Stimulated activated CD8-positive, alpha-beta memory T cell treated with anti-CD3 and anti-CD28 coated beads, Interleukin-4, amount 100 ng/mL, for 1 hour (primary cell): ENCODE measurements at places on chromosomes 12 and 14.

- DNase-seq = no peak
These were observed 58.5 kb upstream of the HIF1A start for GRCh38 chr14:61636779-61637178.

DNA sequence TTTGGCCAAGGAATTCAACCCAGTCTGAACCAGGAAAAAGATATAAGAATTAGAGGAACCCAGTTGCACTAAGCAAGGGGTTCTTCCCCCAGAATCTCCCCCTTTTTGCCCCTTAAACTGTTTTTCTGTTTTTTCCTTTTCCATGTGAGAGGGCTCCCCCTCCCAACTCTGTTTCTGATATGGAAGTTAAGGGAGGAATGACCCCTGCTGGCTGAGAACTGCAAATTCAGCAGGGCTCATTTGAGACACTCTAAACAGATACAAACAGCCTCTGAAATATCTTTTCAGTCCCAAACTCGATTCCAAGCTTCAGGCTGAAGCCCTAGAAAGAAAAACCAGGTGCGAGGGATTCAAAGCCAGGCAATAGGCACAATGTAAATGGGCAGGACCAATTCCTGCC lies 132.7 kb downstream of the SLC41A2 start:
- no peak for DNase-seq

GRCh38 chr14:95935228-95935822 lies 58.7 kb downstream of the TUNAR start:
- DNase-seq = no peak

DNA sequence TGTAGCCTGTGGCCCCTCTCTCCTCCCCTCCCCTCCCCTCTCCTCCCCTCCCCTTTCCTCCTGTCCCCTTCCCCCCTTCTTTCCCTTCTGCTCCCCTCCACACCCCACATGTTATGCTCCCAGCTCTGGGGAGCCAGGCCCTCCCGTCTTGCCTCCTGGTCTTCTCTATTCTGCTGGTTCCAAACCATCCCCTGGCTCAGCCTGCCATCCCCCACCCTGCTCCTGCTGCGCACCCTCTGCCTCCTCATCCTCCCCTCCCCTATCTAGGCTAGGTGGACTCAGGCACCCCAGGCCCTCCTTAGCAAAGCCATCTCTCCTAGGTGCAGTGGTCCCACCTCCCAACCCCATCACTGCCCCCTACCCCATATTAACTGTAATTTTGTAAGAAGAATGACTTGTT lies 99.5 kb downstream of the CALM1 start:
- no peak for DNase-seq

DNA sequence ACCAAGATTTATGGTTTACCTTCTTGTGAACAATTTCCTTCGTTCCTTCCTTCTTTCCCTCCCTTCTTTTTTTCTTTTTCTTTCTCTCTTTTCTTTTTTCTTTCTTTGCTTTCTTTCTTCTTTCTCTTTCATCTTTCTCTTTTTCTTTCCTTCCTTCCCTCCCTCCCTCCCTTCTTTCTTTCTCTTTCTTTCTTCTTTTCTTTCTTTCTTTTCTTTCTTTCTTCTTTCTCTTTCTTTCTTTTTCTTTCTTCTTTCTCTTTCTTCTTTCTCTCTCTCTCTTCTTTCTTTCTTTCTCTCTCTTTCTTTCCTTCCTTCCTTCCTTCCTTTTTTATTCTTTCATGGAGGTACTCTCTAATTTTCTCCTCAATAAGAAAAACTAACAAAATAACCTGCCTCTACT lies 462.1 kb upstream of the ATP2B1 start:
- DNase-seq = no peak

DNA sequence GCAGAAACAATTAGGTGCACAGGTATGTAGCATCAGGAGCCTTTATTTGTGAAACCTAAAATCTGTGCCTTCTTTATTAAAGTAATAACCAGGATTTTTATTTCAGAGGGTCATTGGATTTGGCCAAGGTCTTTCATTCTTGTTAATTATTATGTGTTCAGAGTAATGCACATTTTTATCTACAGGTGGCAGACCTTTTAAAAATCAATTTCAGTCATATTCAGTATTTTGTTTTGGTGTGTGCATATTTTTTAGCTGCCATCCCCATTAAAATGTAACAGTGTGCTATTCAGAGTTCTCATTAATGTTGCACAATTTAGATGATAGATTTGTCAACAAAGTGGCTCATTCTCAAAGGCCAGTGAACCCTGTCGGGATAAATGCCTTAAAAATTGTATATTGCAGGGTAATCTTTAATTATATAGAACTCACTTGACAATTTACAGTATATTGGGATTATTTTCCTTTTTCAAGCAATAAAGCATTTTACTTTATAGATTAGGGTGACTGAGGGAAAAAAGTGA lies 319.3 kb upstream of the SOX5 start:
- no peak for DNase-seq

DNA sequence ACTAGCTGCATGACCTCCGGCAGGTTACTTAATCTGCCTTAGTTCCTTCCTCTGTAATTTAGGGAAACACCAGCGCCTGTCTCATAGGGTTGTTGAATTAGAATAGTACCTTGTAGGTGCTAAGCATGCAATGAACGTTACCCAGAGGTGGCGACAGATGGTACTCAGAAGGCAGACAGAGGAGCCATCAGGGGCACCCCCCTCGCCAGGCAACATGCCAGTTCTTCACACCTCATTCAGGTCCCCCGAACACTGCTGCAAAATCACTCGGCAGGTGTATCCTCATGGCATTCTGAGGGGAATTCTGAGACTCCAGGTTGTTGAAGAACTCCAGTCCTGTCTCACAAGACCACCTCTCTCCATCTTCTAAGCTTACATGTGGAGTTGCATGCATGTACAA lies 10.1 kb downstream of the ISM2 start:
- no peak for DNase-seq

DNA sequence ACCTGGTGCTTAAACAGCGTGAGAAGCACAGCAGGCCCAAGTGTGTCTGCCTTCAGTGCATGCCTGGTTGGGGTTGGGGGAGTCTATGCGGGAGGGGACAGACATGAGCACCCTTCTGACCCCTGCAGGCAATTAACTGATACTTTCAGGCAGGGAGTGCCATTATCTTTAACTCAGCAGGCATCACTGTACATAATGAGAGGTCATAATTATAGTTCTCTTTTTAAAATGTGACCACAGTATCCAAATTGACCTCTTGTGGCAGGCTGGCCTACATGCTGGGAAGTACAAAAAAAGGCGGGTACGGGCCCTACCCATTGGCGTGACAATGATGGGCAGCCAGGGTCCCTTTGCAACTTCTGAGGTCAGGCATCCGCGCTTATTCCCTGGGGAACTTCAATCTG lies 209.1 kb downstream of the FOXN3 start:
- no peak for DNase-seq

GRCh38 chr14:104976198-104977007 lies 1.8 kb downstream of the AHNAK2 start:
- peak; percentile 79 for DNase-seq

DNA sequence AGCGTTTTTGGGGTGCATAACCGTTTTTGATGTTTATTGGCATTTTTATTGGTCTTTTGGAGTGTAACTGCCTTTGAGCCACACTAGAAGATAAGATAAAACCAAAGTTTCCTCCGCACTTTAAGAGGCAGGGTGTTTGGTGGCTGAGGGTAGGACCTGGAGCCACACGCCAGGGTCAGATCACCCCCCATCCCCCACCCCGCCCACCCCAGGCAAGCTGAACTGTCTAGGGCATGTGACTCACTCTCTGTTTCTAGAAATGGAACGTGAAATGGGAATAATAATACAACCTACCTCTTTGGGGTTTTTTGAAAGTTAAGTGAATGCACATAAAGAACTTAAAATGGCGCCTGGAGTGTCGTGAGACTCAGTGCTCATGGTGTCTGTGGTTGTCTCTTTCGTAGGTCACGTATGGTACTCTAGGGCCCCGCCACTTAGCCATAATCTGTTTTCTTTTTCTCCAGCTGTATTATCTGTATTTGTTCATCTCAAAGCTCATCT lies 56.0 kb downstream of the PPP2R5C start:
- DNase-seq = no peak

- no peak for DNase-seq
These were observed 222.7 kb downstream of the ERC1 start for GRCh38 chr12:1213618-1214205.

DNA sequence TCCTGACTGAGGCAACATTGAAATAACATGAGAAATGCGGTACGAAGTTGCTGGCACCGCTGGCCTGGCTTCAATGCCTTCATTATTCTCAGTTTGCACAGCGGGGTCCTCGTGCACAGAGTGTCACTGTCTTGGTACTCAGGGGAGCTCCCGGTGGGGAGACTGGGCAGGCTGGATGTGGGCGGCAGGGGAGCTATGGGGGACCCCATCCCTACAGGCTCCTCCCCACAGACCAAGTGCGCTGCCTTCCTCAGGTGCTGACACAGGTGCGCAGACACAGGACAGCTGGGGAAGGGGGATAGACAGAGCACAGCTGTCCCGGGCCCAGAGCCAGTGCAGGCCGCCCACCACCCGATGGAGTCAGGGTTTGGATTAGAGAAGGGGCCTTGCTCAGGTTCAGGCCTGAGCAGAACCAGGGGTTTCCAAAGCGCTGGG lies 270.1 kb downstream of the ADGRD1 start:
- DNase-seq = no peak

- no peak for DNase-seq
These were observed 1.1 kb downstream of the CCDC85C start for GRCh38 chr14:99602788-99603415.

DNA sequence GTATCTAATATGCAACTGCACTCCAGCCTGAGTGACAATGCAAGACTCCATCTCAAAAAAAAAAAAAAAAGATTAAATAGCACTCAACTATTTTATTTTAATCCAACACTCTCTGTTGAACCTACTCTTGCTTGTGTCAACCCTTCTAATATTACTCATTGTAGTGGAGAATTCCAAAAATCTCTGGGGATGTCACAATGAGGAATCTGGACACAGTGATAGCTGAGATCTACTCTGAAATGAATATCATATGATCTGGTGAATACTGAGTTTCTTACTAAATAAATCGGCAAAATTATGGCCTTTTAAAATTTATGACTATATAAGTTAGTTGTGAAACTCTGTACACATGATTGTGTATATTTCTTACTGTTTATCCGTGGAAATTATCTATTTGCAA lies 418.2 kb downstream of the BCAT1 start:
- DNase-seq = no peak

GRCh38 chr14:47240748-47241437 lies 434.5 kb downstream of the MDGA2 start:
- no peak for DNase-seq

DNA sequence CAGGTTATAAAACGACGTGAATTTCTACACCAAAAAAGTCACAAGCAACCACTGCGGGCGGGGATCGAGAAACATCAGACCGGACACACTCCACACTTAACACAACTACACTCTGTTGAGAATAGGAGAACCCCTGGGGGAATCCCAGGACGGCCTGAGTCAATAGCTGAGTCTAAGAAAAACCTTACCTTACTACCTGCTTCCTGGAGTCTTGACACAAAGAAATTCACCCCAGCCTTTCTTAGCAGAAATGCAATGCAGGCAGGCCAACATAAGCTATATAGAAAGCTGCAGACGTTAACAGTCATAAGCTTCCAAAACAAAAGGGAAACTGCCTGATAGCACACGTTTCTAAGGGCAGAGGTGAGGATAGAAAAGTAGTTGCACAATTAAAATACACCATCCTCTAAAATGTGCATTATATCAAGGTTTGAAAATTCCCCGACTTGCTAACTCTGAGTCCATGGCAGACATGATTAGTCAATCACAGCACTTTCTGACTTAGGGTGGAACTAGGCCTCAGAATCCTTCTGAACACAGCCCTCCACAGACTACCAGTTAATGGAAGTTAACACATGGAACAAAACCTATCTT lies 68.0 kb downstream of the CCDC88C start:
- no peak for DNase-seq

- DNase-seq = no peak
These were observed 310 bp downstream of the BICDL1 start for GRCh38 chr12:119989361-119989730.

- no peak for DNase-seq
These were observed 68.1 kb upstream of the PLEKHG7 start for GRCh38 chr12:92634730-92635129.

- DNase-seq = no peak
These were observed 18.0 kb upstream of the CRACR2A start for GRCh38 chr12:3770891-3771290.

DNA sequence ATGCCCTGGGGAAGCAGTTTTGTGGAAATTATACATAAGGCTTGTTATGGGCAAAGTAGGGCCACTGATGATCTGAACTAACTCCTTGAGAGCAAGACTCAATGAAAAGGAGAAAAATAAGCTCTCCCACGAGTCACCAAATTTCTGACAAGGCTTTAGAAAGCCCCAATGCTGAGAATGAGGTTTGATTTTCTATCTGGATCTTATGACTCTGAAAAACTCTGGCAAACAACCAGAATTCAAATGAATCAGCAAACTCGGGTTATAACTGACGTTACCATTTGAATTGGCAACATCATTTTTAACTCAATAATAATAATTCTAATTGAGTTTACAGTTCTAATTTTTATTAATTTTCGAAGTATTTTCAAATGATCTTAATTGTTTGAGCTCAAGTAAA lies 79.1 kb downstream of the KCNK10 start:
- DNase-seq = no peak

DNA sequence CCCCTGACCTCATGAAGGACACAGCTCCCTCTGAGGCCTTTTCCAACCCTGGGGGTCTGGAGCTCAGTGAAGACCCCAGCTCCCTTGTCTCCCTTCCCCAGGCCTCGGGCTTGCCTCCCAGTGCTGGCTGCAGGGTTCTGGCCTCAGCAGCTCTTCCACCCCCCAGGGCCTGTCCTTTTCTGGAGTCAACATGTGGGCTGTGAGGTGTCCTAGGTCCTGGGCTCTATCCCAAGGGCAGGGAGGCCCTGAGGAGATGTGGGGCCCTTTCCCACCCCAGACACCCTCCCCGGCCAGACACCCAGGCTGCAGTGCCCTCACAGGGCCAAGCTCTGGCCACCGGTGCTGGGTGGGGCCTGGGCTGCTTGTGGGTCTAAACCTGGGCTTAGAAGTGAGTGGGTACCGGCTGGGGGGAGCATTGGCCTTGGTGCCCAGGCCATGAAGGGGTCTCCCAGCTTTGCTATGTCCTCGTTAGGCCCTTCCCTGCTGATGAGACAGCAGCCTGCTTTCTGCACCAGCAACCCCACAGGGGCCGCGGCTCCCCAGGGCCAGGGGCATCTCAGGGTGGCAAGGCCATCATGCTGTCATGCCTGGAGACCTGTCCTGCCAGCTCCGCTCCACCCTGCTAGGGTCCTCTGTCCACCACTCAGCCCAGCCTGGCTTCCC lies 2.7 kb upstream of the CRIP2 start:
- DNase-seq = no peak

GRCh38 chr12:107864235-107864634 lies 89.7 kb downstream of the ASCL4 start:
- DNase-seq = no peak

- DNase-seq = no peak
These were observed 6.5 kb downstream of the BHLHE41 start for GRCh38 chr12:26118308-26118707.

- DNase-seq = no peak
These were observed 102.6 kb upstream of the PRB2 start for GRCh38 chr12:11497995-11498394.

GRCh38 chr12:4114986-4115385 lies 158.6 kb upstream of the CCND2 start:
- DNase-seq = no peak

- no peak for DNase-seq
These were observed 33.4 kb upstream of the SYNDIG1L start for GRCh38 chr14:74459289-74459946.

GRCh38 chr14:81434230-81434629 lies 34.1 kb upstream of the STON2 start:
- no peak for DNase-seq
